ENCODE measurements at places on chromosomes 11 and 22. TPM values are rescaled to one million over a fixed set of nuclear protein-coding genes. Genes with fewer than 3 reads are reported as not detected.

DNA sequence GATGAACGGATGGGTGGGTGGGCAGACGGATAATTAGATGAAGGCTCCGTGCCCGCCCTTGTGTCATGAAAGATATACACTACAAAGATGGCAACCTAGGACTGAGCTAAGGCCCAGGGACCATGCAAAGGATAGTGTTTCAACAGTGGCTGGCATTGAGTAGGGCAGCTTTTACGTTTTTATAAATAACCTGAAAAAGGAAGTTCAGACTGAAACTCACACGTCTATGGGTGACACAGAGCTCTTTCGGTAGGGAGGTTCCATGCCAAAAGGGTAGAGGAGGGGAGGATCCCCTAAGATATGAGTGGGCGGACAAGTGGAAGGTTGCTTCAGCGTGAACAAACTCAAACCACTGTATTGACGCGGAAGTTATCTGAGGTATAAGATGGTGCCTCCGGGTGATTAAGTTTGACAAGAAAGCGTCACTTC, 90.5 kb downstream of the UBASH3B start:
- no peak for DNase-seq

GRCh38 chr22:22773979-22774604, 113.5 kb upstream of the IGLL5 start:
- DNase-seq, result no peak

DNA sequence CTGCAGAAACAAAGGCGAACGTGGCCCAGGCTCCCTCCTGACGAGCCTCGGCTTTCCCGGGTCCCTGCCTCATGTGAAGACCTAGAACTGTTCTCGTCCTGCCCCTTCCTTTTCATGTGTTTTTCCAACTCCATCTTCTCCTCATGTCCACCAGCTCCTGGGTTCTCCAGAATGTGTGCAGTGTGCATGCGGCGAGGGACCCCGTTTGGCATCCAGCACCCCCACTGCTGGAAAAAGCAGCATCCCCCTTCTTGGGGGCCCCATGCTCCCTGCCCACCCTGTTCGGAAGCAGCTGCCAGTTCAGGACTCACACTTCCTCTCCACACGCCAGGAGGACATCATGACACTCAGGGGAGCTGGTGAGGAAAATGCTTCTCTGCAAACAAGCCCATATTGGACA, 313.5 kb downstream of the BRD1 start:
- DNase-seq, result no peak

HPX gene
- not detected for total RNA-seq

SLC35C1 gene
- 3.3 TPM for total RNA-seq

DNA sequence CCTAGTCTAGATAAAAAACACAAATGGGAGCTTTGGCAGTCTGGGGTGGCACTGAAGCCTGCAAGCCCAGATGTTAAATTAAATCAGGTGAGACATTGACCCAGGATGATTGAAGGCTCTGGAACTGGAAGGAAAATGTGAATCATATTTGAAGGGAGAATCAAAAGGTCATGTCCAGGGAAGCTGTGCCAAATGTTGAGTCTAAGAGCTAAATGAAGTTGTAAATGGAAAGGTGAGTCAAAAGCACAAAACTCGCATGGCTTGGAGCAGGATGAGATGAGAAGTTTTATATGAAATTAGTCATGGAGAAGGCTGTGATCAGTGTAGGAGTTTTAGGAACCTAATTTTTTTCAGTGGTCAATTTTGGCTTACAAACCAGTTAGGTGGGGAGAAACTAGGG, 301.1 kb downstream of the BLID start:
- DNase-seq, result no peak

- no peak for DNase-seq
These were observed 30.0 kb upstream of the PTPRJ start for GRCh38 chr11:47950396-47950795.

GRCh38 chr11:123903932-123904331, 2.0 kb downstream of the OR8D4 start:
- DNase-seq, result no peak

Data from SJCRH30 (cell line).